ENCODE measurements at places on chromosomes 7 and 10.

DNA sequence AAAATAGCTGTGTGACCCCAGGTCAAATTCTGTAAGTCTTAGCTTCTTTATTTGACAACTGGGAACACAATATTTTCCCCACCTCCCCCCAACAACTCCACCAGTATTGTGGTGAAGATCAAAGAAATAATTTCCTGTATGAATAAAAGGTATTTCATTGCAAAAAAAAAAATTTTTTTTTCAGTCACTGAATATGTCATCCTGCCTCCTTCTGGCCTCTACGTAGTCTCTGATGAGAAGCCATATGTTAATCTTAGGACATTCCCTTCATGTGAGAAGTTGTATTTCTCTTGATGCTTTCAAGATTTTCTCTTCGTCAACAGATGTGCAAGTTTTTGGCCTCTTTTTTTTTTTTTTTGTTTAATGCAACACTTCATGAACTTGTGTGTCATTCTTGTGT lies 33.0 kb downstream of the ZNF33A start:
- no peak for DNase-seq

DNA sequence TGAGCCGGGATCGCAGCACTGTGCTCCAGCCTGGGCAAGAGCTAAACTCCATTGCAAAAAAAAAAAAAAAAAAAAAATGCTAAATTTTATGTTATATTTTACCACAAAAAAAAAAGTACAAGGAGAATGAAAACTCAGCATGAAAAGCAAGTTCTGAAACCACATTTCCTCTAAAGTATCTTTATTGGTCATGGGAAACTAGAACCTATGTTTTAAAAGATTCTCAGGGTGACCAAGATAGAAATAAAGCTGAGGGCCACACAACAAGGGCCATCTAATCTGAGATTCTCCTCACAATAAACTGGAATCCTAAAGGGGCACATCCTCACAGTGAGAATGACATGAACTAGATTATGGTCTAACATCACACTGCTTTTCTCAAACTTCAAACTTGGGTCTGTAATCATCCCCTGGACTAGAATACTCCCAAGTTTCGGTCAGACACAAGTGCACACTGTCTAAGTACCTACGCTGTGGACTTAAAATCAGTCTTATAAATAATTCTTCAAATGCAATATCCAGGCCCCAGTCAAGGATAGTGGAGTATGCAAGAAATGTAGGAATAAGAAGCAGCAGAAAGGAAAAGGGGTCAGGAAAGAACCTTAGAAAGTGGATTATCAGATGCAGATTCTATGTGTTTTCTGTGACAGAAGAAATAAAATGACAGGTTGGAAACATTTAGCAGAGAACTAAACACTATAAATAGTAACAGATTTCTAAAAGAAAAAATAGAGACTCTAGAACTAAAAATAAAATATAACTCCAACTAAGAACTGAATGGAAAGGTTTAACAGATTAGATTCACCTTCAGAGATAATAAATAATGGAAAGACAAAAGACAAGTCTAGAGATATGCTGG lies 49.9 kb downstream of the COA1 start:
- DNase-seq: no peak

GRCh38 chr7:94133460-94133859 lies 129.3 kb upstream of the BET1 start:
- DNase-seq: no peak

DNA sequence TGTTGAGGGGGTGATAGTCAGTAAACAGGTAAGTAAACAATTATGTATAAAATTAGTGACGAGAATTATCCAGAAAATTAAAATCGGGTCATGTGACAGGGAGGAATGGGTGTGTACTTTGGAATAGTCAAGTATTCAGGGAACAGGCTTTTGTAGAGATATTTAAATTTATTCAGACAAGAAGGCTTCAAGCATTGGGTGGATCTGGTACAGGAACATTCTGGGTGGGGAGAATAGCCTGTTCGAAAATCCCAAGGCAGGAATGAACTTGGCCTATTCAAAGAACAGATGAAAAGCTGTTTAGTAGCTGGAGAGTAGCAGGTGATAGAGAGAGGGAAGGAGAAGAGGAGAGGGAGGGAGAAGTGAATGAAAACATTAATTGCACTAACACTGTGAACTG lies 448.9 kb upstream of the FZD8 start:
- no peak for DNase-seq

DNA sequence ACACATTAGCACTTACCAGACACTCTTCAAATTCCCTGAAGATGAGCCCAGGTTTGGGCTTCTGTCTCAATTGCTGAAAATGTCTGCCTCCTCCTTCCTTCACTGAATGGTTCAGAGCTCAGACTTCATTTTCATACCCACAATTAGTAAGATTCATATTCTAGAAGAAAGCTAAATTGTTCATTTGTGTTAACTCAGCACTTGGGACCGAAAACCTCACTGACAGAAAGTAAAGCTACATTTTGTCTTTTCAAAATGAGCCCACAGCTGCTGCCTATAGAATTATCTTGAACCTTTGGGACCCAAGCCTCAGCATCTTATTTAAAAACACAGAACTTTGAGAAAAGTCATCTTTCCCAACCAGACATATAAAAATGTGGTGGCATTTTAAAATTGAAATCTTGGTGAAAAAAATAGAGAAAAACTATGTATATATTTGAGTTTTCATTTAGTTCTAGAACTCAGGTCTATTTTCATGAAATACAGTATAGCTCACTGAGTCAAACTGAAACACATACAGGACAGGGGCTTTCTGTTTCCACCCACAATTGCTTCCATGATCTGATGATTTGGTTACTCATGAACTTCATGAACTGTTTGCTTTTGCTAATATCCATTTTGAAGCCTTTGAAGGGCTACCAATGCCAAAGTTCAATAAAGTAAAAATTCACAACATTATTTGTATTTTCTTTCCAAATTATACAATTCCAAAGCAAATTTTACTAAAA lies 119.1 kb upstream of the PFKP start:
- no peak for DNase-seq

DNA sequence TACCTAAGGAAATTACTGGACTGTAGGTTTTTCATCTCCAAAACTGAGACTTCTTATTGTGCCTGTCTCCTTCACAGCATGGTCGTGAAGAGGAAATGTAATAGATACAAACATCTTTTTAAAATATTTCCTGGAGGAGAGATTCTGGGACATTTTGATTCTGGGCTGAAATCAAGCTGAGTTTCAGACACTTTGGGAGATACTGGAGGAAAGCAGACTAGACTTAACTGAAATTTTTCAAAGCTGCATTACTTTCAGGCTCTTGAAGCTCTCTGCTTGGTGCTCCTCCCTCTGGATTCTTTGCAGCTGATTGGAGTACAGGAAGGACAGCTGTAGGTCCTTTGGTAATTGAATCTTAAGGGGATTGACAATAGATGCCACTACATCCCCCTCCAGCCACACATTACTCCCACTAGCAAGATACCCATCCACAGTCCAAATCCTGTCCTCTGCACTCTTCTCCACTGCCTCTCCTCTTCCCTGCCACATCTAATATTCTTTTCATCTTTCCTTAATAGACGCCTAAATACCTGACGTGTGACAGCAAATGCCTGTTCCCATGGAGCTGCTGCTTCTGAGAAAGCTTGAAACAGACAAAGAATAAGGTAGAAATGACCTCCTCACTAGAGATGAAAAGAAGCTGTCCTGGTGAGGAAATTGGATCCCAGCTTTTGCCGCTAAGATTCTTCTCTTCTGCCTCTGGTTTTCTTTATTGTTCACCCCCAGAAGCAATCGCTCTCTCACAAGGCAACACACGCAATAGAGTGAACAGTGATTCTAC lies 111.5 kb upstream of the PHYHIPL start:
- no peak for DNase-seq

GRCh38 chr10:21976739-21977138 lies 26.8 kb downstream of the DNAJC1 start:
- no peak for DNase-seq

GRCh38 chr7:24365606-24366005 lies 81.6 kb downstream of the NPY start:
- DNase-seq: no peak

Data from NCI-H510A treated with DMSO at 0.1 percent for 48 hours (cell line).